CD8-positive, alpha-beta memory T cell (primary cell): ENCODE measurements at places on chromosomes 7 and 10. TPM values are rescaled to one million over a fixed set of nuclear protein-coding genes. Genes with fewer than 3 reads are reported as not detected.

DNA sequence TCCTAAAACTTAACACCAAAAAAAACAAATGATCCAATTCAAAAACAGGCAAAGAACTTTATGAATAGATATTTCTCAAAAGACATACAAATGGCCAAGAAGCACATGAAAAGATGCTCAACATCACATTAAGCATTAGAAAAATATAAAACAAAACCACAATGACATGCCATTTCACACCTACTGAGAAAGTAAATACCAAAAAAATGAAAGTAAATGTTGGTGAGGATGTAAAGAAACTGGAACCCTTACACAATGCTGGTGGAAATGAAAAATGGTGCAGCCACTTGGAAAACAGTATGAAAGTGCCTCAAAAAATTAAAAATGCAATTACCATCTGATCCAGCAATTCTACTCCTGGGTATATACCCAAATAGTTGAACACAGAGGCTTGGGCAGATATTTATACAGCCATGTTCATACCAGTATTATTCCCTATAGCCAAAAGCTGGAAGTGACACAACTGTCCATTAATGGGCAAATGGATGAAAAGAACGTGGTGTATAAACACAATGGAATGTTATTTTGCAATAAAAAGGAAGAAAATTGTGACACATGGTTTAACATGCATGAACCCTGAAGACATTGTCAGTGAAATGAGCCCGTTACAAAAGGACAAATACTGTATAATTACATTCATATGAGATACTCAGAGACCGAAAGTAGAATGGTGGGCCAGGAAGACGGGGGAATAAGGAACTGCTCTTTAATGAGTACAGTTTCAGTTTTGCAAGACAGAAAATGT is 89.0 kb downstream of the JMJD1C start:
- no peak for DNase-seq

DNA sequence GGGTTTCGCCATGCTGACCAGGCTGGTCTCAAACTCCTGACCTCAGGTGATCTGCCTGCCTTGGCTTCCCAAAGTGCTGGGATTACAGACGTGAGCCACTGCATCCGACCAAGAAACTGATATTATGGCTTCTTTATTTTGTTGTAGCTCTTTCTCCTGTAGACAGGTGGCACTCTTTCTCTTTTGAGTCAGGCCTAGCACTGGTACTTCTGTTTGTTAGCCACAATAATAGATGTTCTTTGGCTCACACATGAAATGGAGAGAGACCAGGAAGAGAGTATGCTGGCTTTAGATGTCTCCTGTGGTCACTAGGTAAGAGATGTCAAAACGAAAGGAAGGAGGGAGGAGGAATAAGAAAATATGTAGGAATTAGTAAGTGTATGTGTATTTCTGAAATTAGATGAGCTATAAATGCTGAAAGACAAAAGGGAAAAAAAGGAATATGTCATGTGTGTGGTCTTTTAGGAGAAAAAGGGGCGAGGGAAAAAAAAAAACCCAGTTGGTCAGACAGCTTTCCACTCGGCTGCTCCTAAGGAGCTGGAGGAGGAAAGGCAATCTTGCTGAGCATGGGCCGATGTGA is 78.7 kb downstream of the CLEC2L start:
- no peak for DNase-seq

The DNMBP gene
- 2.3 TPM for total RNA-seq

The PLXDC2 gene
- 0.38 TPM for total RNA-seq

The RBM20 gene
- 0.09 TPM for total RNA-seq

DNA sequence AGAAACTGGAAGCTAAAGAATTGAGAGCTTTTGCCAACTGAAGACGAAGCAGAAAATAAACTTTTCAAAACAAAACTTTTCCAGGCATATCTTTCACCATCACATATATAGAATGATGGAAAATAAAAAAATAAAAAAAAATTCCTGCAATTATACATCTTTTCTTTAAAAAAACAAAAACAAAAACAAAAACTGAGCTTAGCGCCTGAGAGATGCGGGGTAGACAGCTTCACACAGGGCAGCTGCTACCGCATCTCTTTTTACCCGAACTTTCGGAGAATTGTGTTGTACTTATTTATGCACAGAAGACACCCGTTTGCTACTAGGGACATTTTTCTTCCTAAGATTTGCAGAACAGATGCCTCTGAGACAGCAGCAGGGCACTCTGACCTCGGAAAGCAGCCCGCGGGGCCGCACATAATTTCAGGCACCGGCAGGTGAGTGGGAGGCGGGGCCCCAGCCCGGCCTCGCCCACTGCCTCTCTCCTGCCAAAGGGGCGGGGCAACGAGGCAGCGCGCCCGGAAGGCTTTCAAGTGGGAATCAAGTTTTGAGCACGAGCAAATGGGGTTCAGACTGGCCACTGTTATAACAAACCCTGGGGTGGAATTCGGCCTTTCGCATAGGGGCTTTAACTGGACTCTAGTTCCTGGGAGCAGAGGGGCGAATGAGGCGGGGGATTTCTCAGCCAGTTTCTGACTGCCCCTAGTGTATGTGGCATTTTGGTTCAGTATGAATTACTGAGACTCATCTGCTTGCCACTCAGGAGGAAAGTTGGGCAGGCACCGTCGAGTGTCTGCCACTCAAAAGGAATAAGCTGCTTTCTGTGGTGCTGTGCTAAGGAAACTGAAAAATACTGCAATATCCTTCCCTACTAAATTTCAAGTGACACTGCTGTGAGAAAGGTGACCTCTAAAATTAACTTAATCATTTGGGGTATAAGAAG is 18.5 kb upstream of the FAM133B start:
- no peak for DNase-seq
